ENCODE measurements at places on chromosomes 6 and 20.

DNA sequence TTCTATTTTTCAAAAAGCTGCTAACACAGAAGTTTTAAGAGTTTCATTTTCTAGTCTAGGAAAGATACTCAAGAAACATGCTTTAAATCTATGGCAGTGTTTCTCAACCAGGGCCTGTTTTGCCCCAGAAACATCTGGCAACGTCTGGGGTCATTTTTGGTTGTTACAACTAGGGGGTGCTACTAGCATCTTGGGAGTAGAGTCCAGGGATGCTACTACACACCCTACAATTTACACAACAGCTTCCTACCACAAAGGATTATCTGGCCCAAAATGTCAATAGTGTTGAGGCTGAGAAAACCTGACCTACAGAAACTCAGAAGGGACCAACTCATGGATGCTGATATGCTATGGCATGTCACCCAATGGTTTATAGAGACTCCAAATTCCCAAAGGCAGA lies 24.4 kb downstream of the SERAC1 start:
- DNase-seq = peak; percentile 46

DNA sequence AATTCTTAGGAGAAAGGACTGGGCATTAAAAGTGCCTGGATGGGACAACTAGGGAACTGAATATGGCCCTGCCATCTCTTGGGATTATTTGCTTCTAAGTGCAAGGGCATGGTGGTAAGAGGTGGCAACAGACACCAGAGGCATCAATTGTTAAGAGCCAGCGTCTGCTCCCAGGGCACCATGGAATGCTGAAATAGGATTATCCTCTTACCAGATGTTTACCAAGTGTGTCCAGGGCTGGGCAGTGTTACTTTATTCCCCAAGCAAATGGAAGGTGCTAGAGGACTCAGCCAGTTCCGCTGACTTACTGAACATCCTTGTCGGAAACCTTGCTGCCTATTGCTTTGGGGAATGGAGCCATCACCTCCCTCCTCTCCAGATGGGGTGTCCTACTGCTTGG lies 273.6 kb upstream of the SUPT3H start:
- no peak for DNase-seq

DNA sequence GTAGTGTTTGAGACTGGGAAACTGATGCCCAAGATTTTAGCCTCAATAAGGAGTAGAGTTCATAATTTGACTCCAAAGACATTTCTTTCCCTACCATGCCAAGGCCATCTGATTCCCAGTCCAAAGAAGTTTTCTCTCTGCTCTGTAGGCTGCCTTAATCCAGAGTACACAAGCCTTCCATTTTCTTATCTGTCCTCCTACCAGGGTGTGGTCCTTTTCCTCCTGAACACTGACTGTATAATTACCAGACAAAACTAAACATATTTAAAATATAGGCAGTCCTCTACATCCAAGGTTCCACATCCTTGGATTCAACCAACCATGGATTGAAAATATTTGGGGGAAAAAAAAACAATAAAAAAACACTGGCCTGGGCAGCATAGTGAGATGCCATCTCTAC lies 108.4 kb downstream of the SLC16A10 start:
- DNase-seq = no peak

DNA sequence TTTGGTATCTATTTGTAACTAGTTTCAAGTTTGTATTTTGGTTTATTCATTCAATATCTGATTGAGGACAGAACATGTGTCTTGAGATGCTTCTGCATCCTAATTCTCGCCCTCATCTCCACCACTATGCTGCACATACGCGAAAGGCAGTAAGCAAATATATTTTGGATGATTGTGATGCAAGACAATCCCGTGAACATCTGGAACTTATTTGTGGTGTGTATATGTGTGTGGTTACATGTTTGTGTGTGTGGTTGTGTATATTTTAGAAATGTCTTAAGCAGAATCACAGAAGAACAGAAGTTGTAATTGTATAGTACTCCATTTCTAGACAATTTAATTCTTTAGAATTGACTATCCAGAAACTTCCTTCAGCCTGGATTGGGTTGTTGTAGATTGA lies 35.1 kb upstream of the RNF144B start:
- no peak for DNase-seq

- no peak for DNase-seq
These were observed 129.6 kb downstream of the TAF4 start for GRCh38 chr20:61935926-61936700.

GRCh38 chr6:152160346-152160745 lies 352.9 kb downstream of the ESR1 start:
- DNase-seq = no peak

DNA sequence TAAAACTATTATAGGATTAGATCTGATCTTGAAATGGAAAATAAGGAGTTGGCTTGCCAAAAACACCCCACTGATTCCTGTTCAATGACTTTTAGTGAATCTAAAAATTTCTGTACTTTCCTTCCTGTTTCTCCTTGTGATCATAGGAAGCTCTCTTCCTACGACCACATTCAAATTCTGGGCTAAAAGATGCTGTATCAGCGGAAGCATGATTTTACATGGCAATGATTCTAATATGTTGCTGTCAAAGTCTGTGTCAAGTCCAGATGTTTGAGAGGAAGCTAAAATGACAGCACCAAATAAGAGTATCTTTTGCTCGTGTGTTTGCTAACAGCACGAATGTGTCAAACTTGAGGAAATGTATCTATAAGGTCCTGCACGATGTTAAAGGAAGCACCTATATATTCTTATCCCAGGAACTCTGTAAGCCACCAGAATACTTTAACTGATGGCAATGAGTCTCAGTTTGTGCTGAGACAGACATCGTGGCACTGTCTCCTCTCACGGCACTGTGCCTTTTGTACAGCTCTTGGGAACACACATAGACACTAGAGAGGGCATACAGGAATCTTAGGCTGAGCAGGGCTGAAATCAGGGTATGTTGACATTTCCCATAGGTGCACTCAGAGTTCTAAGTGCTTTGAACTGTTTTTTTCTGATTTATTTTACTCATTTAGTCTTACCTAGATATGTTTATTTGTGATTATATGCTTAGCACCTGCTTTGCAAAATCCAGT lies 24.9 kb upstream of the MAP3K4 start:
- DNase-seq = no peak

DNA sequence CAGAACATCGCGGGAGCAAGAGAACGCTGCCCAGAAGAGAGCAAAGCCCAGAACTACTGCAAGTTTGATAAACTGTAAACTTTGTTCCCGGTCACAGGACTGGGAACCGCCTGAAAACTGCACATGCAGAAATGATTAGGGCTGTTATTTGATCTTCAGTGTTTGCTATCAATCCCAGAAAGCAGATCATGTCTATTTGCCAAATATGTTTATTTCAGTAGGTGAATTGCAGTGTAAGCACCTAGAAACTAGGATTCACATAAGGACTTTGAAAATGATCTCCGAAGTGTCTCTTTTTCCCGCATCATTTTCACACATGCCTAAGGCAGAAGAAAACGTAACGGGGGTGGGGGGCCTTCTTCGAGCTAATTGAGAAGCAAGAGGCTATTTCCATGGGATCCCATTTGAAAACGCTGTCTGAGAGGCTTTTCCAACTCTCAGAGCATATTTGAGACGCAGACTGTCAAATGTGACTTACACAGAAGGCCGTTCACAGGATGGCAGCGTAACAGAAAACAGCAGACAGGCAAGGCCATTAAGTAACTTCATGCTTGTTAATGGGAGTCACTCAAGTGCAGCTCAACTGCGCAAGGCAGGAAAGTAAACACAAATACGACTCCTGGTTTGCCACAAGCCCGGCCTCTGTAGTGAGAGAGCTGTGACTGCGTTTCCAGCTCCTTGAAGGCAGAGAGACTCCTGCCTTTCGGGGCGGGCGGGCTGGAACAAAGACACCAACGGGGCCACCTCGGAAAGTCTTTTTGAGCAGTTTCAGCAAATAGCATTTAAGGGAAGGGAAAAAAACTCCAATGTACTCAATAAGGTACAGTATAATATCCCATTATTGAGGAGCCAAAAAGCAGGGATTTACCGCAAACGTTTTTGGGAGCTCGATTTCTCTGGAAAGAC lies 144.7 kb upstream of the ZNF217 start:
- peak; percentile 96 for DNase-seq

GRCh38 chr6:52595000-52595795 lies 18.3 kb upstream of the TRAM2 start:
- DNase-seq = peak; percentile 94
